ENCODE measurements at places on chromosomes 16 and 17.

GRCh38 chr16:49473131-49473530 is 99.5 kb downstream of the C16orf78 start:
- DNase-seq, result no peak

DNA sequence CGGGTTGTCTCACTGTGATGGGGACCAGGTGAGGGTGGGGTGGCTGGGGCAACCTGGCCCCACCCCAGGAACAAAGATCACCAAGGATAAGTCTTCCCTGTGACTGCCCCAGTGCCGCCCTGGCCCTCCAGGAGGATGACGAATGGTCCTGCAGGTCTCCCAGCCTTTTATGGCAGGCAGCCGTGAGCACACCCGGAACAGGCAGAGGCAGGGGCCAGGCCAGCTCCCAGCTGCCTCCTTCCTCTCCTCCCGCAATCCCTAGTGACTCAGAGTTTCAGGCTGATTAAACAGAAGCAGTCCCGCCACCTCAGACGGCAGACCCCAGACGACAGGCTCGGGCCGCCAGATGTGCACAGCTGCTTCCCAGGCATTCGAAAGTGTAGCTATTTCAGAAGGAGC is 13.3 kb downstream of the JUP start:
- peak; percentile 11 for DNase-seq

GRCh38 chr17:57363998-57364643 is 107.8 kb downstream of the MSI2 start:
- DNase-seq, result no peak

DNA sequence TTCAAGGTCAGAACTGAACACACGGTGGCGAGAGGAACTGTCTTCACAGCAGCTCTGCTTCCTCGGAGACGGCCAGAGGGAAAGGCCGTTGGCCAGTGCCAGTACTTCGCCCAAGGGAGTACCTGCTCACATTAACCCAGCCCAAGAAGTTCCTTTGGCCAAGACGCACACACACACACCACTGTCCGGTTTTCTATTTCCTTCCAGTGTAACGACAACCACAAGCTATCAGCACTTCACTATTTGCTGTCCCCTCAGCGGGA is 744 bp upstream of the GGNBP2 start:
- DNase-seq, result no peak

GRCh38 chr16:11681556-11681955 is 13.3 kb downstream of the SNN start:
- DNase-seq, result no peak

DNA sequence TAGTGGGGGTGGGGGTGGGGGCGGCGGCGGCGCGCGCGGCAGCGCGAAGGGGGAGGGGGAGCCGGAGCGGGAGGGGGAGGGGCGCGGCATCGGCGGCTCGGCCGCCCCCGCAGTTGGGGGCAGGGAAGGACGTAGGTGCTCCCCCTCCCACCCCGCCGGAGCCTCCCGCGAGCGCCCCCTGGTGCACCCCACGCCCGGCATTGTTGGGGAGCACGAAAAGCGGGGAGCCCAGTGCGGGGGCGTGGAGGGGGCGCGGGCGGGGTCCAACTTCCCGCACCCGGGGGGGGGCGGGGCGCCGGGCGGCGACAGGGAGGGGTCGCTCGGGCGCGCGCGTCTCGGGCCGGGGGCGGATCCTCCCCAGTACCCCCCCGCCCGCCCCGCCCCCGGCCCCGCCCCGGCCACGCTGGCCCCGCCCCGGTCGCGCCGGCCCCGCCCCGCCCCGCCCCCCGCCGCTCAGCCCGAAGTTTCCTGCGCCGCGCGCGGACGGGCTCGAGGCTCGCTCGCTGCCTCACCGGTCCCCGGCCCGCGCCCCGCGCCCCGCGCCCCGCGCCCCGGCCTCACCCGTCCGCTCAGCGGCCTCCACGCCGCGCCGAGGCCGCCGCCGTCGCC is at the start of gene CACNA1H:
TSS of gene CACNA1H (plus strand) at position 456 of the 609 bp plus-strand sequence. CDS start 632 bp downstream, outside the sequence.
- no peak for DNase-seq

DNA sequence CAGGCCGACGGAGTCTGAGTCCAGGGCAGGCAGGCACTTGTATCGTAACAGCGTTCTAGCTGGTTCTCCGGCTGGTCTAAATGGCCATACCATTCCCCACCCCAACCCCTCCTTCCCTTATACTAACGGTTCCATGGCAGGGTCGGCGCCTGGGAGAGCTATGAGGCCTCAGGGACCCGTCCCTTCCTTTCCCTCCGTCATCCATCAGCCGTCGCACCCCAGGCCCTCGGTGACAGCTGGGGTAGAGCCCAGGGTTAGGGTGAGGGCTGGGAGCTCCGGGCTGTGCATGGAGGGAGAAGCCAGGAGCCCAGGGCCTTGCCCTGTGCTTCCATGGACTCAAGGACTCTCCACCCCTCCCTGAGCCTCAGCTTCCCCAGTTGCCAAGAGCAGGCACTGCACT is 101.4 kb downstream of the RBFOX3 start:
- DNase-seq, result no peak

DNA sequence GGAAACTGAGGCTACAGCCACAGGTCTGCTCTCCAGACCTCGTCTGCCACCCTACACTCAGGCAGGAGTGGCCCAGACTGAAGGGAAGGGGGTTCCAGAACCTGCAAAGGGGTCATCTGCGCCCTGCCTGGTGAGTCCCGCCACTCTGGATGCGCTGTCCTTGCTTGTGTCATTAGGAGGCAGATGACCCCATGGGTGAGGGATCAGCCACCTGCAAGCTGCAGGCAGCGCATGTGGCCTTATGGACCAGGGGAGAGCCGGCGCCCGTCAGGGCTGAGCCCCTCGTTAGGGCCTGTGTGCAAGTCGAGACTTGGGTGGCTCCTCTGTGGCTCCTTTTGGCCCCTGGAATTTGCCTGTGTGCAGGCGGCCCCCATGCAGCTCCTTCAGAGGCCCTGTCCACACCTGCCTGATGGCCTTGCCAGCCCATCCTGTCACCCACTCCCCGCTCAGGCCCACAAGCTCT is 5.7 kb downstream of the ZFPM1 start:
- no peak for DNase-seq

GRCh38 chr17:9232591-9233270 is 211.4 kb downstream of the NTN1 start:
- DNase-seq, result no peak

GRCh38 chr17:49230636-49231562 is at the start of gene PHOSPHO1:
TSS of gene PHOSPHO1 (minus strand) at chr17:49230787. CDS start at chr17:49226691, 4,096 bp downstream.
- DNase-seq, result peak; percentile 68

DNA sequence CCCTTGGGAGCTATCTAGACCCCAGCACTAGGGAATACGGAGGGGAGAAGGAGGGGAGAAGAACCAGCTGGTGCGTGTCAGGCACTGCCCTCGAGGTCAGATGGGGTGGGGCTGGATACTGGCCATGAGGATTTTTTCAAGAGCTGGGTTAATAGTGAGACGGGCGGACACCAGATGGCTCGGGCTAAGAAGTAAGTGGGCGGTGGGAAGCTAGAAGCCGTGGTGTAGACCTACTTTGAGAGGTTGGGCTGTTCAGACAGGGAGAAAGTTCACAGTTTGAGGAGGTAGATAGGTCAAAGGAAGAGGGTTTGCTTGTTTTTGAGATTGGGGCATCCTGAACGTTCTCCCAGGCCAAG is 303.8 kb downstream of the SEC14L1 start:
- no peak for DNase-seq

- DNase-seq, result peak; percentile 20
Observed at GRCh38 chr16:30615358-30616091, 5.3 kb upstream of the ZNF689 start.

DNA sequence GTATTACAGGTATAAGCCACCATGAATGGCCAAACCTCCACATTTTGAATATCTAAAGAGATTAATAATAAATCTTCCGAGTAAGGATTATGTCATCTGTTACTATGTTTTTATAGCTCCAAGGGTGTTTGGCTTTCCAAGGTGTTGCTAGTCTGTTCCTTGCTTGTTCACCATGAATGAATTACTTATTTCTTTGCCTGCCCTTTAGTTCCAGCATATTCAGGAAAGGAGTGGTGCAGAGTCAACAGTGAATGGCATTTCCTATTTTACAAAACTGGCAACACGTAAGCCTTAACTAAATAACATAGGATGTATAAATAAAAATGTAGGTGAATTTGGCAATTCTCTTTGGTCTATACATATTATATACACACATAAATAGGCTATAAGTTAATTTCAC is 70.3 kb downstream of the MYO1D start:
- no peak for DNase-seq

DNA sequence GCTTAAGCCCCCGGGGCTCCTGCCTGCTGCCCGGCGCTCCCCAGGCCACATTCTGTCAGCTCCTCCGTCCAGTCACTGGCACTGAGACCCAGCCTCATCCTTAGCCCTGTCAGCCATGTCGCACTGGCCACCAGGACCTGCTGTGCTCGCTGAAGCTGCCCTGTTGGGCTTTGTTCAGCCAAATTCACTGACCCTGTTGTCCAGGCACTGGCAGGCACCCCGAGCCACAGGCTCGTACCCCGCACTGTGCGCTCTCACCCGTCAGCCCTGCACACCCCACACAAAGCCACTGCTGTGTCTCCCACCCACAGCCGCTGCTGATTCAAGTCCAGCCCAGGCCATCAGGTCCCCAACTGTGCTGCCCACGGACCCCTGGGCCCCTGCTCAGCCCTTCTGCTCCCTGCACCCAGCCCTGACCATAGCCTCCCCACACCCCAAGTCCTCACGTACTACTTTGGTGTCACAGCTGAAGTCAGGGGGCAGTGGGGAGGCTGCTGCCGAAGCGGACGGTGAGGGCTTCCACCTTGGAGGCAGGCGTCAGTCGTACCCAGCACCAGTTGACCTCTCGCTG is 131.5 kb upstream of the CHMP6 start:
- no peak for DNase-seq

GRCh38 chr17:10249271-10250010 is 51.0 kb upstream of the GAS7 start:
- no peak for DNase-seq

- DNase-seq, result no peak
Observed at GRCh38 chr16:50234771-50235556, 31.4 kb upstream of the ADCY7 start.

- DNase-seq, result no peak
Observed at GRCh38 chr17:68892658-68893057, 62.5 kb downstream of the ABCA8 start.

- DNase-seq, result no peak
Observed at GRCh38 chr16:89361751-89362539, 128.4 kb downstream of the ANKRD11 start.

DNA sequence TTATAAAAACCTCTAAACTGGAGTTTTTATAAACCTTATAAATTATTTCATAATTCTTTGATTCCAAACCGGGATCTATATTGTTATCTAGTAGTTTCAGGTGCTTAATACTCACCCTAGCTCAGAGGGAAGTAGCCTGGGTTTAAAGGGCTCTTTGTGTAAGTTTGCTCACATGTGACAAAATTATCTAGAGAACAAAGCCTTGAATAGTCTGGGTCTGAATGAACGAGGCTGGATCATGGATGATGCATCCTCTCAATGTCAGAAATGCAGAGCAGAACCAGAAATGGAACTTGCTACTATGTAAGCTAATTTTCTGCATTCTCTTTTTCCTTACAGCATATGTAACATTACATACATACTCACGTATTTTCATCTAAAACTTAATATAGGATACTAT is 103.9 kb upstream of the NETO2 start:
- peak; percentile 3 for DNase-seq

DNA sequence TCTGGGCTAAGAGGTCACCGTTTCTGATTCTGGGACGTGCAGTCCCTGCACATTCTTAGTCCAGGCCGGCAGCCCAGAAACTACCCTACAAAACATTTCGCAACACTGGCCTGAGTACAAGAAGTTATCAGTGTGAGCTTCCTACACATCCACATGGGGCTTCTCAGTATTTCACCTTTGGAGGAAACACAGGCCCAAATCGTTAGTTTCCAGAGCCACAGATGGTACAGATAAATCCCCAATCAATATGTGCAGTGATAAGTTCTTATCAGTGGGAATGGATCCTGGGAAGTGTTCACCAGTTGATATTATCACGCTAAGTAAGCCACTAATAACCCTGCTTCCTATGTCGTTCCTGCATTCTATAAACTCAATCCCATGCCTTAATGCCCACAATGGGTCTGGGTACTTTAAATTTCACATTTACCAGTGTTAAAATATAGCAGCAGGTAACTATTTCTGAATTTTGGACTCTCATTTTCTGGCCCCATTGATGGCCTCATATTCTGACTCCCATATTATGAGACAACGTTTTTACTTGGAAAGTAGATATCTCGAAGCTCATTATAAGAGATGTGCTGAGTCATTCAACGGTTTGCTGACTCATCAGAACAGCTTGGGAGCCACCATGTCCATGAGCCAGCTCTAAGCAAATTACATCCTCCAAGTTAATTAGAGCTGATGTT is 370.2 kb upstream of the MAF start:
- no peak for DNase-seq

DNA sequence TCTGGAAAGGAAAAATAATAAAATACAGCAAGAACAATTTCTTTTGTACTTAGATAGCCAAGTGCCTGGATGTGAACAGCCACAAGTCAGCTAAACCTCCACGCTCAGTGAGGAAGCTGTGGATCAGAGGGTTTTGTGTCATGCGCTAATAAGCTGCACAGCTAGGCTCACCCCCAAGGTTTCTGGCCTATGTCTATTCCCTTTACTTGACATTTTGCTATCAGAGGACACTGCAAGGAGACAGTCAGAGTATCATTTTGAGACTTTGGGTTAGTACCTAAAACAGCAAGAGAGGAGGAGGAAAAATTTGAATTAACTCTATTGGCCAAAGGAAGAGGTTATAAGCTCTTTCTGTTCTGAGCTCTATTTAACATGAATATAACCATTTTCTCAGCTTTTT is 139.3 kb downstream of the KCNJ2 start:
- DNase-seq, result no peak

DNA sequence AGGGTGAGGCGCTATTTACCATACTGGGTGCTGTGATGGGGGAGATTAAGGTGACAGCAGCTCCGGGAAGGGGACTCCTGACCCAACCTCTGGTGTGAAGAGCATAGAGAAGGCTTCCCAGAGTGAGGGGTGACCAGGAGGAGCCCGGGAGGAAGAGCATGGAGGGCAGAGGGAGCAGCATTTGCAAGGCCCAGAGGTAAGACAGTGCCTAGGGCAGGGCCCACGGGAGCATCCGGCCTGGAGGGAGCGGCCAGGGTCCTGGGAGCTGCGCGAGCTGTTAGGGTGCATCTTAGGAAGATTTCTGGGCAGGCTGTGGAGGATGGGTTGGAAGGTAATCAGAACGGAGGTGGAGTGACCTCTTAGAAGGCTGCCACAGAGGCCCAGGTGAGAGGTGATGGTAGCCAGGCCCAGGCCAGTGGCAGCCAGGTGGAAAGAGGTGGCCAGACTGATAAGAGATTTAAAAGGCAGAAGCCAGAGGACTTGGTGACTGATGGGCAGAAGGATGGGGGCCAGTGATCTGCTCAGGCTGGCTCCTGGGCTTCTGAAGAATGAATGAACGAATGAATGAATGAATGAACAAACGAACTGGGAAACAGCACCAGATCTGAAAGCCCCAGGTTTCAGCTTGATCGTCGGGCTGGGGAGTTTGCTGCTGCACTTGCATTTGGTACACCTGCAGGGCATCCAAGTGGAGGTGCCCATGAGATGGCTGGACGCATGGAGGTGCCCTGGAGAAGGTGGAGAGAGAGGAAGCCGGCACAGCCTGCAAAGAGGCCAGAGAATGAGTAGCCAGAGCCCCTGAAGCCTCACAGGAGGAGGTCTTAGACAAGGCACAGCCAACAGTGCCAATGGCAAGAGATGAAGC is 13.0 kb upstream of the TMEM92 start:
- no peak for DNase-seq

- no peak for DNase-seq
Observed at GRCh38 chr16:83312015-83312717, 495.6 kb upstream of the HSBP1 start.
